GM23338 (cell line): ENCODE measurements at places on chromosomes 13 and 19. TPM values are rescaled to one million over a fixed set of nuclear protein-coding genes. Genes with fewer than 3 reads are reported as not detected.
A peak's percentile ranks its signal among the peaks of the same experiment; 100 is the strongest.

GRCh38 chr13:29513002-29513980 is 82.2 kb downstream of the SLC7A1 start:
- H3K27ac ChIP-seq: no peak overlapping the region
- H3K27me3 ChIP-seq: no peaks in the 10 kb centered on the region
- H3K4me3 ChIP-seq: no peak overlapping the region

DNA sequence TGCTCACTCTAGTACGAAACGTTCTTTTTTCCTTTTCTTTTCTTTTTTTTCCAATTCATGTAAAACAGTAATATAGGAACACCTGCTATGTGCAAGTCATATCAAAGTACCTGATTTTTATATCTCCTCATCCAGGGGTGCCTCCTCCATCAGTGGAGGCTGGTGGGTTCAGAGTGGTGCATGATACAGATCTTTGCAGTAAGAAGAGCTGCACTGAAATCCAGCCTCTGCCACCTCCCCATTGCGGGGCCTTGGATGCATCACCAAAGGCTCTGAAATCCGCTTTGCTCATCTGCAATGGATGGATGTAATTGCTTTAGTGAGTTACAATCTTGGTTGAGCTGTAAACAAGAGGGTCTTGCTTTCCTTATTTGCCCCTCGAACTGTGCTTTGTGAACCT is 38.3 kb downstream of the GPR12 start:
- DNase-seq: no peak
- H3K36me3 ChIP-seq: no peaks in the 10 kb centered on the region

DNA sequence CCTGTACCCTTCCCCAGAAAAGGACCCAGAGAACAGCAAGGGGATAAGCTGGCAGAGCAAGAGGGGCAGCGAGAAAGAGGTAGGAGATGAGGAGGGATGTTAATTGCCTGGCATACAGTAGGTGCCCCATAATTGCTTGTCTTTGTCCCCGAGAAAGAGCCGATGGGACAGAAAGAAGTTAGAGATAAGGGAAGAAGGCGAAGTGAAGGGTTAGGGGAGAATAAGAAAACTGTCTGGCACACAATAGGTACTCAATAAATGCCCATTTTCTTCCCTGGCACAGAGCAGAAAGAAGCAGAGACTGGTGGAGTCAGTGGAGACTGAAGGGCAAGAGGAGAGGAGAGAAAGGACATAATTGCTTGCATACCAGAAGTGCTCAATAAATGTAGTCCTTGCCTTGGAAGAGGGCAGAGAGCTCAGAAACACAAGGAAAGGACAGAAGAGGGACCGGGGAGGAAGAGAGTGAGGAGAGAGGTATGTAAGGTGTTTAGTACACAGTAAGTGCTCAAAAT is 15.9 kb downstream of the JOSD2 start:
- H3K36me3 ChIP-seq: no peaks in the 10 kb centered on the region
- H3K4me1 ChIP-seq: peaks cover 6% of the 10 kb centered on the region; the same call in 1 of the 2 replicates
- no peak overlapping the region for H3K27ac ChIP-seq
- H3K27me3 ChIP-seq: peaks cover 99% of the 10 kb centered on the region
- H3K4me3 ChIP-seq: no peak overlapping the region
- no peak for DNase-seq

Gene SLC10A2
- not detected in 2 replicates for total RNA-seq

Gene LGALS4
- total RNA-seq: 0.87 TPM in 1 of 2 replicates, not detected in the other

- no peak for DNase-seq
- H3K4me1 ChIP-seq: no peaks in the 10 kb centered on the region
- H3K36me3 ChIP-seq: no peaks in the 10 kb centered on the region
Observed at GRCh38 chr13:104920091-104920490, 1615.4 kb downstream of the EFNB2 start.

- peak overlapping the region; percentile 100 for H3K27ac ChIP-seq
- no peaks in the 10 kb centered on the region for H3K36me3 ChIP-seq
- DNase-seq: peak; percentile 96
Observed at GRCh38 chr19:50333235-50333736, 4.1 kb upstream of the KCNC3 start.

Gene C13orf46
- 1.5 TPM in 1 of 2 replicates, not detected in the other for total RNA-seq

GRCh38 chr13:91817250-91817649 is 418.8 kb downstream of the GPC5 start:
- no peaks in the 10 kb centered on the region for H3K27me3 ChIP-seq
- H3K4me1 ChIP-seq: peaks cover 22% of the 10 kb centered on the region
- H3K4me3 ChIP-seq: no peak overlapping the region
- DNase-seq: no peak
- no peaks in the 10 kb centered on the region for H3K36me3 ChIP-seq
- H3K27ac ChIP-seq: no peak overlapping the region

DNA sequence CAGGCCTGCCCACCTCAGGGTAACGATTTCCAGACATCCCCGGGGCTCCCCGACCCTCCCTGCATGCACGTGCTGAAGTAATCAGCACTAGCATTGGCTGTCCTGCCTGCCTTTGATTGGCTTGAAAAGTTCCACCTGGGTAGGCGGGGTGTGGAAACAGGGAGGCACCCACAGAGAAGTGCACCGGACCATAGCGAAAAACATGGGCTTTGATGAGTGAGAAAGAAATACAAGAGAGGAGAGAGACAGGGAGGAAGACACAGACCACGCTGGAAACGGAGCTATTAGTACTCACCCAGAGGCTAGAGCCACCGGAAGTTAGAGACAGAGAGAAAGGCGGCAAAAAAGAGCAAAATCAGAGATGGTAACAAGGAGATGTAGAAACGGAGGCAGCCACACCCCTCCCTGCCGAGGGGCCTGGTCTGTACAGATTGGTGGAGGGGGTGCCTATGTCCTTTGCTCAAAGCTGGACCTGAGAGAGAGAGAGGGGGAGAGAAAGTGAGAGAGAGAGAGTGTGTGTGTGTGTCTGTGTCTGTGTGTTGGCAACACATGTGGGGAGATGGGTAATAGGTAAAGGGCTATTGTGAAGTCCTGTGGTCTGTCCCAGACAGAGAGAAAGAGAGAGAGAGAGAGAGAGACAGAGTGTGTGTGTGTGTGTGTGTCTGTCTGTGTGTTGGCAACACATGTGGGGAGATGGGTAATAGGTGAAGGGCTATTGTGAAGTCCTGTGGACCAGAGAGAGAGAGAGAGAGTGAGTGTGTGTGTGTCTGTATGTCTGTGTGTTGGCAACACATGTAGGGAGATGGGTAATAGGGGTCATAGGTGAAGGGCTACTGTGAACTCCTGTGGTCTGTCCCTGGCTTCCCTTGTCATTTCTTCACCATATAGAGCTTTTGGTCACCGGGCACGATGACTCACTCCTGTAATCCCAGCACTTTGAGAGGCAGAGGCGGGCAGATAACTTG is 2.9 kb downstream of the CGB3 start:
- peaks cover 19% of the 10 kb centered on the region; the same call in 1 of the 2 replicates for H3K4me1 ChIP-seq
- no peak overlapping the region for H3K27ac ChIP-seq
- no peak overlapping the region for H3K4me3 ChIP-seq
- H3K36me3 ChIP-seq: no peaks in the 10 kb centered on the region
- DNase-seq: no peak

DNA sequence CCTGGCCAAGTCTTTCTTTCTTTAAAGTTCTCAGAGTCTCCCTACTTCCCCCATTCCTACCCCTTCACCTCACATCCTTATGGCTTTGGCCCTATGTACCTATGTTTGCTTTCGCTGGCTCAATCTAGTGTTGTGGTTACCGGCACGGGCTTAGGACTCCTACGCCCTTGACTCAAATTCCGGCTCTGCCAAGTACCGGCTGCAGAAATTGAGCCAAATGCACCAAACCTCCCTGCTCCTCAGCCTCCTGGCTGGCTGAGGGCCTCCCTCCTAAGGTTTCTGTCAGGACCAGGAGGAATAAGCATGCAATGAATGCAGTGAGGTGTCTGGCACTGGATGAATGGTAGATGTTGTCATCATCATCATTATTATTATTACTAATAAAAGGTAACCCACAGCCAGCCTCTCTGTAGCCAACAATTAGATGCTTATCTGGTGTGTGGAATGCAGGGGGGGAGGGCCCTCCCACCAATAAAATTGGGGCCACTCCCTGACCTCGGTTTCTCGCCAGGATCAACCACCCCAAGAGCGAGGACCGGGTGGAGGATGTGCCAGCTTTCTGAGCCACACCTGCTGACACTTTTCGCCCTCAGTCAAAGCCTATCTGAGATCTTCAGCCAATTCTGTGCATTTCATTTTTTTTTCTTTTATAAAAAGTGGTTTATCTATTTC is 20.7 kb downstream of the KLK5 start:
- no peak overlapping the region for H3K4me3 ChIP-seq
- no peaks in the 10 kb centered on the region for H3K4me1 ChIP-seq
- no peaks in the 10 kb centered on the region for H3K27me3 ChIP-seq
- no peak overlapping the region for H3K27ac ChIP-seq
- H3K36me3 ChIP-seq: no peaks in the 10 kb centered on the region
- no peak for DNase-seq

- peak; percentile 79 for DNase-seq
- peaks cover 5% of the 10 kb centered on the region; the same call in 1 of the 2 replicates for H3K4me1 ChIP-seq
- peaks cover 18% of the 10 kb centered on the region for H3K27me3 ChIP-seq
- peak overlapping the region; percentile 86 for H3K4me3 ChIP-seq
- H3K36me3 ChIP-seq: no peaks in the 10 kb centered on the region
- H3K27ac ChIP-seq: no peak overlapping the region
Observed at GRCh38 chr19:4636151-4636717, 3.1 kb upstream of the TNFAIP8L1 start.

Gene GPR18
- total RNA-seq: not detected in 2 replicates

DNA sequence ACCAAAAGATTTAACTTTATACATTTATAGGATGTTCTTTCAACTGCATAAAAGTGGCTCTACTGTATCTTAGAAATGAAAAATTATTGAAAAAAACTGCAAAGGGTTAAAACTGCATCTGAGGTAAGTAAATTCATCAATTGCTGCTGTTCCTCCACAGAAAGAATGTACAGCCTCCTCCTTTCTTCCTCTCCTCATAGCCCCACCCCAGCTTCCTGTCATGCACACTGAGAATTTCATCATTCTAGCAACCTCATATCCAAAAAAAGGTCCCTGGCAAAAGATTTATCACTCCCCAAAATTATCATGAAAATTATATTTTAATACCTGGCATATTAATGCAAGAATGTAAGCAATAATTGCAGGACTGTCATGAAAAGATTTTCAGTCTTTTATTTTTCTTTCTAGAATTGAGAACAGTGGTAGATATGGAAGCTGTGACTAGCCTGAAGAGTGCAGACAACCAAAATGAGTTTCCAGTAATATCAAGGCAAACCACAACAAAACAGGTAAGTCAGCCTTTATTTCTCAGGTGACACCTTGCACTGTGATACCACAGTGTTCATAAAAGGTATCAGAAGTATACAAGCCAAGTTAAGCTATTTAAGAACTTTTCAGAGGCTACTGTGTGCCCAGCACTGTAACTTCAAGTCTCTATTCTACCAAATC is 110.8 kb downstream of the SUCLA2 start:
- DNase-seq: no peak
- no peak overlapping the region for H3K4me3 ChIP-seq
- no peak overlapping the region for H3K27ac ChIP-seq
- H3K27me3 ChIP-seq: no peaks in the 10 kb centered on the region
- no peaks in the 10 kb centered on the region for H3K4me1 ChIP-seq

DNA sequence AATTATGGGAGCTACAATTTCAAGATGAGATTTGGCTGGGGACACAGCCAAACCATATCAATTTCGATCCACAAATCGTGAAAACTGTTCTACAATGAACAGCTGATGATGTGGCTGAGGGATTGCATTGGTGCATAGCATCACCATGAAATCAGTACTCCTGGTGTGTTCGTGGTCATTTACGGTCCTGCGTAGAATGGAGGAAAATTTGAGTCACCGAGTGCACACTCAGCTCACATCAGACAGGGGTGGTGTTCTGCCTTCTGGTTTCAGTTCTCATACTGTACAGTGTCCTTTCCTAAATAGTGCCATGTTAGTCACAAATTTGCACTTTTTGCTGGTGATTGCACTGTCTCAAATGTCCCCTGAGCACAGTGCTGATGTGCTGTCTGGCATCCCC is 39.2 kb downstream of the MYH14 start:
- no peaks in the 10 kb centered on the region for H3K36me3 ChIP-seq
- peaks cover 19% of the 10 kb centered on the region for H3K4me1 ChIP-seq
- DNase-seq: no peak
- H3K27me3 ChIP-seq: no peaks in the 10 kb centered on the region
- H3K27ac ChIP-seq: no peak overlapping the region

Gene PLPP2
- total RNA-seq: 75.8 and 82.6 TPM in 2 replicates
